ENCODE measurements at places on chromosomes 16 and 17. TPM values are rescaled to one million over a fixed set of nuclear protein-coding genes. Genes with fewer than 3 reads are reported as not detected.

DNA sequence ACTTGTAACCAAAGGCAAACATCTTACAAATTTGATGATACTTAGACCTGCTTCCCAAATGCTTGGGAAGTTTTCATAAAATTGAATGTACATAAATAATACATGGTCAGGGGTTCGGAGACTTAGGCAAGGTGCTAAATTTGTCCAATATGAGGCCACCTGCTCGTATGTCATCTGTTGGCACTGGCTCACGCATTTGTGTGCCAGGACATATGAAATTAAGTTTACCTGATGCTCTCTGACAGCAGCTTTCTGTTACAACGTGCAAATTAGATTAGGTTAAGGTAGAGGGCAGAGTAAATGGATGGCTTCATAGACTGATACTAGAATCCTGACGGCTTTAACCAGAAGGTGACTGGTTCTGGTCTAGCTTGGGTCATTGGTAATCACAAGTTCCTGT is 970.3 kb upstream of the RBFOX1 start:
- no peak overlapping the region for H3K4me3 ChIP-seq
- no peak for DNase-seq

The CTNS gene
- 24.5 TPM for total RNA-seq

DNA sequence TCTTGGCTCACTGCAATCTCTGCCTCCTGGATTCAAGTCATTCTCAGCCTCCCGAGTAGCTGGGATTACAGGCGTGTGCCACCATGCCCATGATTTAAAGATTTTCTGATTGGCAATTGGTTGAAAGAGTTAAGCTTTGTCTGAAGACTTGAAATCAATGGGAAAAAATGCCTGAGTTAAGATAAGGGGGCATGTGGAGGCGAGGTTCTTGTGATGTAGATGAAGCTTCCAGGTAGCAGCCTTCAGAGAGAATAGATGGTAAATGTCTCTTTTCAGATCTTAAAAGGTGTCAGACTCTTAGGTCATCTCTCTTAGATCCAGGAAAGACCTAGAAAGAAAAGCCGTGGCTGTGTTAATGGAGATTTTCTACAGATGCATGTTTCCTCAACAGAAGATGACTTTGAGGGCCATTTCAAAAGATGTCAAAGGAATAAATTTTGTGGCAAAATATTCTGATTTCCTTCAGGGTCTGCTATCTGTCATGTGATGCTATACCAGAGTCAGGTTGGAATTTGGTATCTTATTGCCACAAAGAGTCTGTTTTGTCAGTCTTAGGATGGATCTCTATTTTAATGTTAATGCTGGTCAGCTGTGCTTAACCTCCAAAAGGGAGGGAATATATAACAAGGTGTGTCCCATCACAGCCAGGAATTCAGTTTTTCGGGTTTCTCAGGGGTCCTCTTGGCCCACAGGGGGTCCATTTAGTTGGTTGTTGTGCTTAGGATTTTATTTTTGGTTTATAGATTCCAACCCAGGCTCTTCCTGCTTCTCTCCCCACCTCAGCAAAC is 58.3 kb upstream of the AKTIP start:
- H3K36me3 ChIP-seq, result no peaks in the 10 kb centered on the region
- no peak for DNase-seq
- no peak overlapping the region for H3K27ac ChIP-seq
- H3K27me3 ChIP-seq, result no peaks in the 10 kb centered on the region
- peaks cover 3% of the 10 kb centered on the region for H3K4me1 ChIP-seq

The CCL17 gene
- total RNA-seq, result not detected

DNA sequence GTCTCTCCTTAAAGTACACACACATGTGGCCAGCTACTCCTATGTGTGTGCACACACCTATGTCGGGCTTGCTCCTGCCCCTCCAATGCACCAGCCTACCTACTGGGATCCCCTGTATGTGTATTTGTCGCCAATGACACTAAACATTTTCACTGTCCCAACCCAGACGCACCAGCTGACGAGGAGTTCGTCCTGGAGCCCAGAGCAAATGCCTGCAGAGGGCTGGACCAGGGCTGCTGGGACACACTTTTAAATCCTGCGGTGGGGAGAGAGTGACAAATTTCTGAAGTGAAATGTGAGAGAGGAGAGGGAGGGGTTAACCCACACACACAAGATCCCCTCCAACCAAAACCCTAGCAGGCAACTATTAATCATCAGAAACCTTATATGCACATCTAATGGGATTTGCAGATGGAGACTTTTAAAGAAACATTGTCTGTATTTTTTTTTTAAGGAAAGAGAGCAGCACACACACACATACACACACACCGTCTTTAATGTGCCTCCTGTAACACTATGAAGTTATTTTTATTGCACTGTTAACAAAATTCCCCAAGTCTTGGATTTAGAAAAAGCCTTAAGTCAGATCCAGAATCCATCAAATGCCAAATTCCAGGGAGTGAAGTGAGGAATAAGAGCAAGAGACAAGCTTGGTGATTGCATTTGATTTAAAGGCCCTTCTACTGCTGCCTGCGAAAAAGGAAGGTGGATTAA is at the start of gene MEOX1:
MEOX1 (minus strand) TSS at position 224 of the 714 bp plus-strand sequence. CDS start 388 bp downstream, outside the sequence.
- DNase-seq, result no peak
- no peak within 1 kb of the TSS for H3K4me3 ChIP-seq
- no peak within 1 kb of the TSS for H3K27ac ChIP-seq
- H3K4me1 ChIP-seq, result no peaks in the 10 kb centered on the region
- peaks cover 13% of the 10 kb centered on the region for H3K27me3 ChIP-seq

GRCh38 chr17:36503456-36504155 is 17.1 kb downstream of the ZNHIT3 start:
- H3K27ac ChIP-seq, result no peak overlapping the region
- no peaks in the 10 kb centered on the region for H3K27me3 ChIP-seq
- no peak overlapping the region for H3K4me3 ChIP-seq
- H3K4me1 ChIP-seq, result peaks cover 9% of the 10 kb centered on the region

GRCh38 chr16:56664506-56664905 is 3.4 kb downstream of the MT1G start:
- H3K27ac ChIP-seq, result no peak overlapping the region
- no peak overlapping the region for H3K4me3 ChIP-seq
- no peak for DNase-seq
- H3K4me1 ChIP-seq, result peaks cover 23% of the 10 kb centered on the region
- H3K36me3 ChIP-seq, result no peaks in the 10 kb centered on the region

GRCh38 chr16:11609474-11610120 is 22.9 kb upstream of the LITAF start:
- no peak overlapping the region for H3K27ac ChIP-seq
- H3K27me3 ChIP-seq, result no peaks in the 10 kb centered on the region
- DNase-seq, result no peak
